NCI-H2081 (cell line): ENCODE measurements at places on chromosomes 1 and 21.

- no peak for DNase-seq
Measured at GRCh38 chr1:151401125-151401788, 1.9 kb downstream of the PSMB4 start.

DNA sequence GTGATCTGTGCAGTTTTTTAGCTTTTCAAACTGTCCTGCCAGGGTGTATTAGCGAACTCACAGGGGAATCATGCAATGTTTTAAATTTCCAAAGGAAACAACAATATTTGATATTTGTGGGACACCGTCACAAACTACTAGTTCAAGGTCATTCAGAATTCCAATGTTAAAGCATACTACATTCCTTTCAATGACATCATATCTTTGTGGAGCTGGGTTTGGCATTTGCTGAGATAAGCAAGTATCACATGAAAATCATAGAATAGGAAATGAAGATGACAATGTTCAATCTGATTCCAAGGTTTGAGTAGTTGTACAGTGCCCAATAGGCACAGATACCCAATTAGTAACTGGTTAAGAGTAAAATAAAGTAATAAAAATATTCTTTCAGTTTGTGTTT, 35.6 kb downstream of the NUF2 start:
- no peak for DNase-seq

GRCh38 chr1:51969038-51969705, 21.3 kb downstream of the RAB3B start:
- no peak for DNase-seq

DNA sequence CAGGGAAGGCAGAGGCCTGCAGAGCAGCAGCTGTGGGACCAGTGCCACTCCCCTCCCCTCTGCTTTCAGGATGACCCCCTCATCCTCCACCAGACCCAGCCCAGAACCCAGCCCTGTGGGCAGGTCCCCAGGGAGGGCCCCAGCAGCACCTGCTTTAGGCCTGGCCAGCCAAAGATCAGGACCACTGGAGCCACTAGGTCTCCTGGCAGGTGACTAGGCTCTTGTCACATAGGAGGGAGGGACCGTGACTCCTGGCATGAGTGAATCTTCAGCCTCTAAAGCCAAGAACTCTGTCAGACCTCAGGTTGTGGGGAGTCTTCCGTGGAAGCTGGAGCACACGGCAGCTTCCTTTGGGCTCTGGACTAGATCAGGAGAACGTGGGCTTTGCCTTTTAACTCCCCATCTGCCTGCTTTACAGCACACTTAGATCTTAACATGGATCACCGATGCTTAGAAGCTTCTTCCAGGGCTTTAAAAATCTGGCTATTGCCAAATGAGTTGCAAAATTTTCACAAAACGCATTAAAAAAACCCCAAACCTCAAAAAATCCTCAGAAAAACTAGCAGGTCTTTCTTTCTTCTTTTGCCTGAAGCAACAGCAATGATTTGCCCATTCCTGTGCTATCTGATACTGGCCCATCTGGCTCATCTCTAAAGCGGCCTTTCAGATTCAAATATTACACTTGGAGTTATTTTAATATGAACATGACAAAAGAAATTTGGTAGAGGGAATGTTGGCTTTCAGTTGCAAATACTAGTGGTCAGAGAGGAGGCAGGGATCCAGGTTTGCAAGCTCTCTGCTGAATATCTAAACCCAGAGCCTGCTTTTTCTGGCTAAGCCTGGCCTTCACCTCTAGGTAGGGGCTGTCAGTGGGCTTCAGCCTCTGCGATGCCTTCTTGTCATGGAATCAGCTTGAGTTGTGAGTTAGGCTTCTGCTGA, 235.2 kb downstream of the SDCCAG8 start:
- no peak for DNase-seq

DNA sequence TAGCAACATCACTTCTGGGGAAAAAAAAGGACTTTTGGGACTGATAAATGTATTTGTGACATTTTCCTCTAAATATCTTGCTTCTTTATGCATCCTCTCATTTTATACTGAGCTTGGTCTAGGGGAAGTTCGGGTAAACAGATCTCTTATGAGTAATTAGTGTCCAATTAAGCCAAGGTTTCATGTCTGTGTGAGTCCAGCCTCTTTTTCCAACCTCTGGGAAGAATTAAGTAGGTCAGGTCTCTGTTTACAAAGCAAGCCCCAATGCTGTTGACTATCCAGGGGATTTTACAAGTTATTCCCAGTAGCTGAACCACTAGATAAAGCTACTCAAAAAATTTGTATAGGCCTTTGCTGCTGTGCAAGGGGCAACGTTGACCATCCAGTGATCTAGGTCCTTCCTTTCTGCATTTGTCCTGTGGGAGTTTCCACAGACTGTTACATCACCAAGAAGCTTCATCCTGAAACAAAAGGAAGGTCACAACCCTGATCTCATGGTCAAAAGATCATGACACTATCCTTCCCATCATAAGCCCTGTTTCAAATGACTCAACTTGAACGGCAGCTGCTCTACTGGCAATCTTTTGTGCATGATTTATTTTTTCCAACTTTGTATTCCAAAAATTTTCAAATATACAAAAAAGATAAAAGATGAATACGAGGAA, 74.3 kb downstream of the ETS2 start:
- DNase-seq, result no peak

- DNase-seq, result no peak
Measured at GRCh38 chr1:179591592-179592580, at the start of gene TDRD5. Gene TDRD5 (plus strand): TSS chr1:179591832. CDS start chr1:179592616, 784 bp downstream.

DNA sequence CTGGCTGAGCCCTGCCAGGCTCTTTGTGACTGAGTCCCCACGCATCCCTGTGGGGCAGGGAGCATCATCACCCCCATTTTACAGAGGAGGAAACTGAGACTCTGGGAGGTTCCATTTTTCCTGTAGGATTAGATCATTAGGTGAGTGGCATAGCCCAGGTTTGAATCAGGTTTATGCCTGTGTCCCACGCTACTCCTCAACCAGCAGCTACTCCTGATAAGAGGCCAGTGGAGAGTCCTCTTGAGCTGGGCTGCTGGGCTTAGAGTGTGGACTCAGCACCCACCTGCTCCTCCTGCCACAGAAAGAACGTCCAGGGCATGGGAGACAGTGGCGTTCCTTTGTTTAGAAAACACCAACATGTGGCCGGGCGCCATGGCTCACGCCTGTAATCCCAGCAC, 30.7 kb downstream of the TNFRSF1B start:
- DNase-seq, result no peak

GRCh38 chr1:224430511-224431113, 4.0 kb downstream of the WDR26 start:
- no peak for DNase-seq

- no peak for DNase-seq
Measured at GRCh38 chr1:200873671-200874397, 1.1 kb downstream of the GPR25 start.

GRCh38 chr1:178004926-178005391, 35.1 kb upstream of the SEC16B start:
- no peak for DNase-seq

GRCh38 chr1:67955591-67955990, 94.8 kb downstream of the DIRAS3 start:
- DNase-seq, result no peak

GRCh38 chr1:101311146-101311920, 74.5 kb downstream of the S1PR1 start:
- no peak for DNase-seq

- DNase-seq, result no peak
Measured at GRCh38 chr1:76066394-76066793, 8.2 kb upstream of the ST6GALNAC3 start.

DNA sequence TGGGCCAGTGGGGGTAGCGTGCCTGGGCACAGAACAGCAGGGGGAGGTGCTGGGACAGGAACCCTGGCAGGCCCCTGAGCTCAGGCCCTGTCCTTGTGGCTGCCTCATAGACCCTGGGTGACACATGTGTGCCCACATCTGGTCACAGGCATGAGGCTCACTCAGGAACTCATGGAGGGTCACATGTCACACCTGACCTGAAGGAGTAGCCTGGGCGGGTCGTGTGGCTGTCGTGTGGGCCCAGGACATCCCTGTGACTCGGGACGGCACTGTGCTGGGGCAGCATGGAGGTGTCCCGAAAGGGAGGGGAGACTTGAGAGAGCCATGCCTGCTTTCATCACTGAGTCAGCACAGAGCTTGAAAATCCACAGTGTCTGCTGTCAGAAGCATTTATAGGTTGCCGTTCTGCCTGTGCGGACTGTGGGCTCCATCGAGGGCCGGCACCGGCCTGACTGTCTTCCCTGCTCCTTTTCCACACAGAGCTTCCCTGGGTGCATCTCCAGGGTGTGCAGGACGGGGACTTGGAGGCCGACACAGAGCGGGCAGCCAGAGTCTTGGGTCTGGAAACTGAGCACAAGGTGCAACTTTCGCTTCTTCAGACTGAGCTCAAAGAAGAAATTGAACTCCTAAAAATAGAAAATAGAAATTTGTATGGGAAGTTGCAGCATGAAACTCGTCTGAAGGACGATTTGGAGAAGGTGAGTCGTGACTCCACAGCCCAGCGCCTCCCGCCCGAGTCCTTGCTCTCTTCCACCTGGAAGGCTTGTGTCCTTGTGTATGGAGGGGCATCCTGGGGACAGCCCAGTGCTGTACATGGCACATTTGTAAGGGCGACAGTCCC, 32.8 kb downstream of the PCNT start:
- DNase-seq, result no peak

GRCh38 chr1:45686015-45686287, 382 bp downstream of the GPBP1L1 start:
- DNase-seq, result peak; percentile 45

DNA sequence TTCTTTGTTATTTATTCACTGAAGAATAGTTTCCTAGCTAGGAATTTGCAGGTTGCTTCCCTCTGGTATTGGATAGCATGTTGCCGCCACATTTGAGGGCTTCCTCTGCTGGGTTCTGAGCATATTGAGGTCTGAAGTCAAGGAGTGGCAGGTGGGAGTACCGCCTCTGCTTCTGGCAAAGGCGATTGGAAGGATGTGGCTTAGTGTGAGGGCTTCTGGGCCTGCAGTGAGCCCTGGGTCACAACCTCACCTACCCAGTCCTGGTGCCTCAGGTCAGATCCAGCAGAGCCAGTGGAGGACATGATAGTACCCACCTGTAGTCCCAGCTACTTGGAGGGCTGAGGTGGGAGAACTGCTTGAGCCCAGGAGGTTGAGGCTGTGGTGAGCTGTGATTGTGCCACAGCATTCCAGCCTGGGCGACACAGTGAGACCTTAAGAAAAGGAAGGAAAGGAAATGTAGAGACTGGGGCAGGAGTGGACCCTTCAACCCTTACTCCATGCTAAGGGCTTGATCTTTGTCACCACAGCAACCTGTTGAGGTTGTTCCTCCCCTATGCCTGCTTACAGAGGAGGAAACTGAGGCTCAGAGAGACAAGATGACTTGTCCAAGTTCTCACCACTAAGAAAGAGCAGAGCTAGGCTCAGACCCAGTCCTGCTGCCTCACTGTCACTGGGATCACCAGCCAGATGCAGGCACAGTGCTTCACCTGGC, 22.8 kb downstream of the A3GALT2 start:
- DNase-seq, result no peak

DNA sequence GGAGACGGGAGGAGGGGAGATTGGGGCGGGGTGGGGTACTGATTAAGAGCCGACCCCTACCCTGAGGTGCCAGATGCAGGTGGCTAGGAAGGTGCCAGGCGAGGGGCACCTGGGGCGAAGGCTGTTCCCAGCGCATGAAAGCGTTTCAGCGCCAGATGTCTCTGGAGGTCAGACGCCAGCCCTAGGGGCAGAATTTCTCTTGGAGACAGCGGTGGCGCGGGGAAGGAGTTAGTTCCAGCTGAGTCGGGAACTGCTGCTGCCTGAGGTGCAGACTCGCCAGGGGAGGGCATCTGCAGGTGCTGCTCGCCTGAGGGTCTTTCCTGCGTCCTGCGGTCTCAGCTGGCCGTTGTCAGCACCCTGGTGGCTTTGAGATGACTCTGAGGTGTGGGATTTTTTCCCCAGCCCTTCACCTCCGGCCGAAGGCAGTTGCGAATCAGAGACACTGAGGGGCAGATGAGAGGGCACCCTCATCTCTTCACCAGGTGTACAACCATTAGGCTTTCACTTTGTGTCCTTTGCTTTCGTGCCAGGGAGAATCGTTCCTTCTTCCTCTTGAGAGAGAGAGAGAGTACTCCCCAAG, 539 bp downstream of the CGN start:
- peak; percentile 32 for DNase-seq

GRCh38 chr1:89169166-89169565, 6.6 kb downstream of the GBP7 start:
- no peak for DNase-seq

DNA sequence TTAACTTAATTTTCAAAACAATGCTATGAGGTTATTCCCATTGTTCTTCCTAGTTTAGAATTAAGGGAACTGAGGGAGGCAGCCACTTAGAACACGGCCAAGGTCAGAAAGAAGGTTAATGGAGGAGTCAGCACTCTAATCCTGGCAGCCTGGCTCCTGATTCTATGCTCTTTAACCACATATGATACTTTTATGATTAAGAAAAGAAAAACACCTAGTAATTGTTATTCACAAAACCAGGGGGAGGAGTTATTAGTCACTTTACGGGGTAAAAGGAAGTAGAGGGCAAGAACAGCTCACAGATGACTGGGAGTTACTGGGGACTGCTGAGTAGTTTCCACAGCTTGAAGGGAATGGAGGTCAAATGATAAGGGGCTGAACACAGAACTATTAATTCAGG, 38.6 kb downstream of the GADD45A start:
- no peak for DNase-seq

- DNase-seq, result no peak
Measured at GRCh38 chr21:35468991-35469390, 419.9 kb upstream of the RUNX1 start.

- peak; percentile 94 for DNase-seq
Measured at GRCh38 chr1:71634159-71634558, 553.3 kb upstream of the ZRANB2 start.

DNA sequence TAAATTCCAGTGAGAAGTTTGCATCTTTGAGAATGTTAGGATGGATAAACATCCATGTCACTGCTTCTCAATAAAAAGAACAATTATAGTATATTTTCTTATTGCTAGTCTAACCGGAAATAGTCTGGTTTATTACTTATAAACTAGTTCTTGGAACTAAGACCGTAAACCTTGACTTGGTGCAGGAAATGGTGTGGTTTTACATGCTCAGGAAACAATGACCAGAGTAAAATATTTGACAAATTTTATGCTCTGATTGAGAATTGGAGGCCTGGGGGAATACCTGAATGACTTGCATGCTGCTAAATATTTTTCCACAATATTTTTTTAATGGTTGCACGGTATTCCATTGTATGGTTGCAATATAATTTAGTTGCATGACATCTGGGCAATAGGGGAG, 76.3 kb downstream of the XCL2 start:
- no peak for DNase-seq

DNA sequence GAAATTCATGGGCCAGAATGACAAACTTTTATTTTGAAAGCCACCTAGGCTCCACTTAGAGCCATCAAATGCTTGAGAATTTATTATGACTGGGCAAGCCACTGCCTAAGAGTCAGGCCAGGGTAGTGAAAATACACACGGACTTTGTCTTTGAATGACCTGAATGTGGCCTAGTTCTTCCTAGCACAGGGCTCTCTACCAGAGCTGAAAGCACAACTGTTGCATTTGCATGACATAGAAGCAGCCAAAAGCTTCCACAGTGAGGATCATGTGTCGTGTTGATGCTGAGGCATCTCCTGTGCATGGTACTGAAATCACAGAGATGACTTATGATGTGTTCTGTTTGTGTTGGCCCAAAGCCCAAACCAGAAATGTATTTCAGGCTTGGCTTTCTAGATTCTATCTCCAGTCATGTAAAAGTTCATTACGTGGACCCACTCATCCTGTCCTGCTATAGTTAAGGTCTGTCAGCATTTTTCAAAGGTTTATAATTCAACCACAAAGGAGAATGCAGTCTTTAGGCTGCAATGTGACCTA, 164.0 kb upstream of the UBE2U start:
- no peak for DNase-seq
